Thymus (tissue), 14 donors: ENCODE measurements at places on chromosomes 3 and 15. TPM values are rescaled to one million over a fixed set of nuclear protein-coding genes. Genes with fewer than 3 reads are reported as not detected.
A peak's percentile ranks its signal among the peaks of the same experiment; 100 is the strongest.

PDZRN3 gene
- 3.9 TPM for polyA plus RNA-seq

MYO1E gene
- polyA plus RNA-seq, result 59.8 TPM

GRCh38 chr3:19065027-19065426, 83.3 kb upstream of the KCNH8 start:
- no peaks in the 10 kb centered on the region for H3K27me3 ChIP-seq
- no peaks in the 10 kb centered on the region for H3K4me1 ChIP-seq
- H3K27ac ChIP-seq, result no peak overlapping the region
- H3K4me3 ChIP-seq, result no peak overlapping the region

- peak; percentile 66 for DNase-seq
- H3K27ac ChIP-seq, result peak overlapping the region; percentile 59
- peaks cover 37% of the 10 kb centered on the region for H3K4me1 ChIP-seq
- H3K4me3 ChIP-seq, result peak overlapping the region; percentile 21
- no peaks in the 10 kb centered on the region for H3K36me3 ChIP-seq
- peaks cover 10% of the 10 kb centered on the region for H3K27me3 ChIP-seq
Observed at GRCh38 chr3:188947401-188948280, 224.1 kb upstream of the TPRG1 start.

- H3K4me3 ChIP-seq, result no peak overlapping the region
- no peaks in the 10 kb centered on the region for H3K4me1 ChIP-seq
- no peaks in the 10 kb centered on the region for H3K27me3 ChIP-seq
- DNase-seq, result no peak
- no peak overlapping the region for H3K27ac ChIP-seq
Observed at GRCh38 chr3:147921051-147921450, 511.9 kb downstream of the ZIC1 start.

DNA sequence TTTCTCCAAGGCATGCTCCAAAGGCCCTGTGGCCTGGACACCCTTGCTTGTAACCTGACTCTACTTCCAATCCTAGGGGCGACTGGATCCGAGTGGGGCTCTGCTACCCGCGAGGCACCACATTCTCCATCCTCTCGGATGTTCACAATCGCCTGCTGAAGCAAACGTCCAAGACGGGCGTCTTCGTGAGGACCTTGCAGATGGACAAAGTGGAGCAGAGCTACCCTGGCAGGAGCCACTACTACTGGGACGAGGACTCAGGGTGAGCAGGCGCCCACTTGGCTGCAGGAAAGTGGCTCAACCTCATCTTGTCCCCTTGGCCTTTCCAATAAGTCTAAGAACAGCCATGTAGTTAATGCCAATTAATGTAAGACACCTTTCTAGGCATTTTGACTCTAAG, 51.9 kb downstream of the MESD start:
- no peaks in the 10 kb centered on the region for H3K4me1 ChIP-seq
- peaks cover 25% of the 10 kb centered on the region for H3K36me3 ChIP-seq
- no peak overlapping the region for H3K27ac ChIP-seq
- no peak for DNase-seq
